M059J (cell line): ENCODE measurements at places on chromosomes 16 and 17.
A peak's percentile ranks its signal among the peaks of the same experiment; 100 is the strongest.

DNA sequence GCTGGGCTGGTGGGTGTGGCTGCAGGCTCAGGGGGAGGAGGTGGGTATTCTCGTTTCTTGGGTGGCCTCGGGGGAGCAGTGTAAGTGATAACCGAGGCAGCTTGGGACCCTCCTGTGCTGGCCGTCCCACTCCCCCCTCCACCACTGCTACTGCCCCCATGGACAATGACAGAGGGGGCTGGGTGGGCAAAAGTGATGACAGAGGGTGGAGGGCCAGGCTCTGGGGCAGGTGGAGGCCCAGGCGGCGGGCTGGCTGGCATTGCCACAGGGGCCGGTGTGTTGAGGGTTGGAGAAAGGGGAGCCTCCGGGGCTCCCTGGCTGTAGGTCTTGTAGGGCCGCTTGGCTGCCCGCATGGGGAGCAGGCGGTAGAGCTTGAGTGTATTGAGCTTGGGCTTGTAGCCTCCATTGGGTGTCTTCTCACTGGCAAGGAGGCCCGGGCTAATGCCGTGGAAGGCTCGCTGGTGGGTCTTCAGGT, 16.0 kb downstream of the ZBTB4 start:
- DNase-seq = no peak

DNA sequence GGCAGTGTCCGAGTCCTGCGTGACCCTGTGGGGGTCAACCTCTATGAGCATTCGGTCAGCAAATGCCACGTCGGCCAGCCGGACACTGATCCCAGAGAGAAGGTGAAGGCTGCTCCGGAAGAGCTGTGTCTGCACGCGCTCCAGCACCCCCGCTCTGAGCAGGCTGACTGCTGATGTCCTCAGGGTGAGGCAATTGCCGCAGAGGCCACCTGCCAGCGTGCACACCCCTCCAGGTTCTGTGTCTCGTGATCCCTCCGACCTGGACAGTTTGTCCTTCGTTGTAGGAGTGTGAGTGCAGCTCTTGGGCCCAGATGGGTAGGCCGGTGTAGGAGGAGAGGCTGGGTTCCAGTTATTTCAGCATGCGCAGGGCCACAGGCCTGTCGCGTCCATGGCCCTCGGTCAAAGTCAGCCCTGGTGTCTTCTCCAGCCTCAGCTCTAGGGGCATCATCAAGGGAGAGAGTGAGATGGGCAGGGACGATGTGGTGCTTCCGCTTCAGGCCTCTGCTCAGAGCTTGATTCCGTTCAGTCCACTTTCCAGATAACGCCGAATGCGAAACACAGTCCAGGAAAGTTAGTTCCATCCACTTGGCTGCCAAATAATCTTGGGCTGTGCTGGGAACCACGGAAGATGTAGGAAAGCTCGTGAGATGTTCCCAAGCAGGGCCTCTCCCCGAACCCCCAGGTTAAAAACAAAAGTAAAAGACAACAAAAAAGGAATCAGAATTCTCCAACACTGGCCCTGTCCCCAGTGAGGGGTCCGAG, 15.1 kb upstream of the NCBP3 start:
- DNase-seq = no peak

- no peak for DNase-seq
These were observed 98.1 kb downstream of the WNT3 start for GRCh38 chr17:46720408-46720807.

DNA sequence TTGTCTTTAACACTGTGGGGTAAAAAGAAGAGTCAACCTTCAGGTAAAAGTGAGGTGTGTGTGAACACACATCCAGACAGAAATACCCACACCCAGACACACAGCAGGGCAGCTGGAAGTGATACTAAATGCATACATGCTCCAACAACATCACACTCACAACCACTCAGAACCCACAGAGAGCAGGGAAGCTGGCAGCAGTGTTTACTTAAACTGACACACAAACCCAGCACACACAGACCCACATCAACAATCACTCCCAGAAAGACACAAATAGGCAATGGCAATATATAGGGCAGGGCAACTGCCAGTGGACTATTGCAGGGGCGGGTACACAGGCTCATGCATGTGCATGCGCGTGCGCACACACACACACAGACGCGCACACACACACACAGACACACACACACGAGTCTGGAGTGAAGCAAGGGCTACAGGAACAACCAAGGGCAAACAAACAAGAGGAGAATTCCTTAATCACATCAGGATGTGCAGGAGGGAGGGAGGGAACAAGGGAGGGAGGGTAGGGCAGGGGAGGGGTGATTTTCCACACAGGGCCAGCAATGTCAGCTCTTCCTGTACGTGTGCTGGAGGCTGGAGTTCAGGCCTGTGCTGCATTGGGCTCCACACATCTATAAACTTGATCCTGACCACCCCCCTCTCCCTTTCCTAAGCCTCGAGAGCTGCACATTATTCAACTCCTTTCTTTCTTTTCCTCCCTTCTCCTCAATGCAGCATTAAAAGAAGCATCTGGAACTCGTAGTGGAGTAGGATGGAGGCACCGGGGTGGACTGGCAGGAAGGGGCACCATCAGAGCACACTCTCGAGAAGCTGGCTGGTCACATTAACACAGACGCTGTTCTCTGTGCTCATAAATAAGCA, 30.1 kb downstream of the HIC1 start:
- peak; percentile 65 for DNase-seq

DNA sequence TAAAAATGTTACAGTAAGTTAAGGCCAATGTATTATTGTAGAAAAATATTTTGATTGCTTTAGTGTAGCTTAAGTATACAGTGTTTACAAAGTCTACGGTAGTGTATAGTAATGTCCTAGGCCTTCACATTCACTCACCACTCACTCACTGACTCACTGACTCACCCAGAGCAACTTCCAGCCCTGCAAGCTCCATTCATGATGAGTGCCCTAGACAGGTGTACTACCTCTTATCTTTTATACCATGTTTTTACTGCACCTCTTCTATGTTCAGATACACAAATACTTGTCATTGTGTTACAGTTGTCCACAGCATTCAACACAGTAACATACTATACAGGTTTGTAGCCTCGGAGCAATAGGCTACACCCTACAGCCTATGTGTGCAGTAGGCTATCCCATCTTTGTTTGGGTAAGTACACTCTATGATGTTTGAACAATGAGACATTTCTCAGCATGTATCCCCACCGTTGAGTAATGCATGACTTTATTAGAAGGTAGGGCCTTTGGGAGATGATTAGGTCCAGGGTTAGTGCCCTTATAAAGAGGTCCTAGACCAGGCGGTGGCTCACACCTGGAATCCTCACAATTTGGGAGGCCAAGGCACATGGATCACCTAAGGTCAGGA, 117.8 kb downstream of the SLC39A11 start:
- DNase-seq = peak; percentile 51

GRCh38 chr16:88724855-88725555, 18.7 kb downstream of the CTU2 start:
- no peak for DNase-seq

DNA sequence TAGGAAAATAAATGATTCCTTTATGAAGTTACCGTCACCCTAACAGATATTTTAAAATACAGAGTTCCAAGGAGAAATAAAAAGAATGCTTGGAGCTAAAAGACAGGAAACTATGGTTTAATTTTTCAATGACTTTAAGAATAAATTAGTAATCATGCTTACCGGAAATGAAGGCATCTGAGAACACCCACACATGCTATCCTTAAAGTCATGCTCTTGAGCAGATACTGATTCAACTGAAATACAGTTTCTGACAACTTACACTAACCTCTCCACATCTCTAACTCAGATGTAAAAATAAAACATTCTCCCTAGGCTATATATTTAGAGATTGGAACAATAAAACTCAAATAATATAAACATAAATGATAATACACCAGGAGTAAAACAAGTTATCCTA, 7.8 kb downstream of the PSMD12 start:
- no peak for DNase-seq

GRCh38 chr17:78432226-78433012, 54.0 kb downstream of the PGS1 start:
- no peak for DNase-seq

- no peak for DNase-seq
These were observed 115.5 kb downstream of the SOCS1 start for GRCh38 chr16:11140466-11140865.

DNA sequence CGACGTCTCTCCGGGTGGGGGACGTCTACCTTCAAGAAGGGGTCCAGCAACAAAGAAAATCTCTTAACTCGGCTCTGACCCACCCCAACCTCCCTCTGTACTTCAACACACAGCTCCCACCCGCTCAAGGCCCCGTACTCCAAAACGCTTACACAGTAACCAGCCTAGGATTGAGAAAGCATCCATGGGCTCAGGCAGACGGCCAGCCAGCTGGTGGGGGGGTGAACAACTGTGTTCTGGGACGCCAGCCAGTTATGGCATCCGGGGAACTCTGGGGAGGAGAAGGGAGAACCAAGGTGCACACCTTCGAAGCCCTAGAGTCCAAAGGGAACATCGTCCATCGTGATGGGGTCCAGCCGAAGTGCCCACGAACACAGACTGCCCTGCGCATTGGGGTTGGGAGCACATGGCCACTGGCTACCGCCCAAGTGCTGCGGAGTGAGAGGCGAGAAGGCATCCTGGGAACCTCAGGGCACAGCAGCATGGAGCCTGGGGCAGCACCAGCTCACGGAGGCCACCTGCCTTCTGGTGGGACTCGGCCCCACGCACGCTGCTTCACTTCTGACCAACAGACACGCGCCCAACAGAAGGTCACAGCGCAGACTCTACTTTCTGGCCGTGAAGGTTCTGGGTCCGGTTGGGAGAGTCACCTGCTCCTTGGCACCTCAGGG, 14.3 kb downstream of the SLC16A3 start:
- DNase-seq = peak; percentile 76

- DNase-seq = no peak
These were observed 17.1 kb upstream of the DOK4 start for GRCh38 chr16:57503366-57503765.

DNA sequence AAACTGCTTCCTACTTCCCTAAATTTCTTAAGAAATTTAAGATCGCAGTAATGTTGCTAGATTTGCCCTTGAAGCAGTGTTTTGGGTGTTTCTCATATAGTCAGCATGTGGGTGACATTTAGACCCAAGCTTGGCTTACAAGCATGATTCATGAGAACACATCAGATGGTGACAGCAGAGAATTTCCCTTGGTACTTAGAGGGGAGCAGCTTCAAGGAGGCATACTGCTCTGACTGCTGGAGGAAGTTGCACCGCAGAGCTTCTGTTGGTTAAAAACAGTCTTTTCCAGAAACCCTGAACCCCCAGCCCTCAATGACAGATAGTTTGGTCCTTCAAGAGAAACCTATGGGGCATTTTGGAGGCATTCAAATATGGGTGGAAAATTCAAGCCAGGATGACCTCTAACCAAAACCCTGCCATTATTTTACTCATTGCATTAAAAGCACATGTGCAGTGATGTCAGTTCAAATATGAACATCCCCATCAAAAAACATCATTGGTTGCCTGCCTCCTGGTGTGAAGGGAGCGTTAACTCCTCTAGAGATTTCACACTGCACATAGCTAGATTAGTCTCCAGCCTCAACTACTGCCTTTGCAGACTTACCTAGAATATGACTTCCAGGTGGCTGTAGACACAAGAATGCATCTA, 201.5 kb upstream of the CACNG5 start:
- DNase-seq = peak; percentile 36

- DNase-seq = peak; percentile 17
These were observed 62.0 kb upstream of the CRHR1 start for GRCh38 chr17:45722161-45722560.

DNA sequence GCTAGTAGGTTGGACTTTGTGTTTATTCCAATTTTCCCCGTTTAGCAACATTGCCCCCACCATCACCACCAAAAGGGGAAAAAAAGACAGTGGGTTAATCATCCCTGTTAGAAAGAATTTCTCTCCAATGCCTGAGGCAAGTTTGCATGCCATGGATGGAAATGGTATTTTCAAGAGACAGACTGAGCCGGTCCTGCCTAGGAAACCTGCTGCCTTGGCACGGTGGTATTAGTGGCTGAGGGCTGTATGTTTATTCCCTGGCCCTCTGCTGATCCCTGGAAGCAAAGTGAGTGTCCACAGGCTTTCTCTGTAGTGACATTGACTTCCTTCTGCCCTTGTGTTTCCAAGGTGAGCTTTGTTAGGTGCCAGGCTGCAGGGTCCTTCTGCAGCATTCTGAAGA, 427.0 kb upstream of the RBFOX1 start:
- no peak for DNase-seq

GRCh38 chr17:68379692-68380677, 77.3 kb downstream of the WIPI1 start:
- no peak for DNase-seq

DNA sequence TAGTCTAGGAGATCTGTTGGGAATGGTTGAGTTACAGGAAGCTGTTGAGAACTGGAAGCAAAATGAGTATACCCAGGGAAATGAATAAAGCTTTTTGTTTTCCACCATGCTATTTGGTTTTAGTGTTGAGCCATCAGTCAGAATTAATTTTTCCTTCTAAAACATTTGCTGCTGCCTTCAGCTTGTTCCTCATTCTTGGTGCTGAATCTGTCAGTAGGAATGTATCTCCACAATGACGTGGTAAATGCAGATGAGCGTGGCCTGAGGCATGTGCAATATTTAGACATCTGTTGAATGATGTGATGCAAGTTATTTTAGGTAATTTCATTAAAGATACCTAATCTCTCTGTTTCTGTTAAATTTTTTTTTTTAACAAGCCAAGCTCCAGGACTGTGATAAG, 10.9 kb downstream of the HAPSTR1 start:
- DNase-seq = peak; percentile 83

DNA sequence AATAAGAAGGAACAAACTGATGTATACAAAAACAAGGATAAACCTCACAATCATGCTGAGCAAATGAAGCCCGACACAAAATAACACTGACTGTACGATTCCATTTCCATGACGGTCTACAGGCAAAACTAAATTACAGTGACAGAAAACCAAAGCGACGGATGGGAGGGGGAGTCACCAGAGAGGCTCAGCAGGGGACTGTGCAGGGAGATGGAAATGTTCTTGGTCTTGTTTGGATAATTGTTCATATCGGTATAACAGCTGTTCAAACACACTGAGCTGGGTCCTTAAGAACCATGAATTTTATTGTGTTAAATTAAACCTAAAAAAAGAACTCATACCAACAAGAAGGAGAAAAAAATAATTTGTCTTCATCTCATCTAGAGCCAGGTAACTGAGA, 97.8 kb downstream of the NXN start:
- no peak for DNase-seq

- no peak for DNase-seq
These were observed 252.9 kb downstream of the ZFHX3 start for GRCh38 chr16:72794986-72795385.

GRCh38 chr17:83014297-83014696, 65.1 kb upstream of the METRNL start:
- DNase-seq = no peak

DNA sequence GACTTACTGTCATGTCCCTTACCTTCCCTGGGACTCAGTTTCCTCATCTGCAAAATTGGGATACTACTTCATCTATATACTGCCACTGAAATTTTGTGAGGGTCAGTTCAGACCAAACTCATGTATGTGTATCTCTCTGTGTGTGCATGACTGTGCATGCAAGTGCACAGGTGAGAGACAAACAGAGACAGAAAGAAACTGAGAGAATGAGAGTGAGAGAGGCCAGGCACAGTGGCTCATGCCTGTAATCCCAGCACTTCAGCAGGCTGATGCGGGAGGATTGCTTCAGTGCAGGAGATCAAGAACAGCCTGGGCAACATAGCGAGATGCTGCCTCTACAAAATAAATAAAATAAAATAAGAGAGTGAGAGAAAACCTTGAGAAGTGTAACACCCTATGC, 32.1 kb upstream of the SLC6A2 start:
- no peak for DNase-seq

- DNase-seq = no peak
These were observed 92.6 kb downstream of the DNAH17 start for GRCh38 chr17:78484271-78485246.

- no peak for DNase-seq
These were observed 65.7 kb downstream of the TMEM132E start for GRCh38 chr17:34644941-34645550.
